ENCODE measurements at places on chromosomes 4 and X.

GRCh38 chr4:8353912-8354453, 84.4 kb downstream of the HTRA3 start:
- DNase-seq = no peak

DNA sequence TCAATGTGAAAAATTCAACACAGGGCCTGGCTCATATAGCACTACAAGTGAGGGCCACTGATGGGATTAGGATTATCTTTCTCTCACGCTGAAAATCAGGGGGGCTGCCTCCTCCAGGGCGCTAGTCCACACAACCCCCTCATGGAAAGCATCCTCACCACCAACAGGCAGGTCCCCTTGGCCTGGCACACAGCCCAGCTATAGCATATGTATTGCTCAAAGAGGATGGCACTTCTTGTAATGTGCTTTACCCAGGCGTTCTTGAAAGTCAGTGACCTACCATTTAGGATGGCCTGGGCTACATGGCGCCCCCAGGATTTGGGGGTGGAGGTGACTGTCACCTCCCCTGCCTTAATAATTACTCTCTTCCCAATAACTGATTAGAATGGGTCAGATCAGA, 71.0 kb upstream of the LSM6 start:
- no peak for DNase-seq

GRCh38 chrX:110563282-110563681, 204.6 kb downstream of the RTL9 start:
- DNase-seq = no peak

- DNase-seq = no peak
These were observed 16.7 kb upstream of the COL25A1 start for GRCh38 chr4:109319156-109319555.

DNA sequence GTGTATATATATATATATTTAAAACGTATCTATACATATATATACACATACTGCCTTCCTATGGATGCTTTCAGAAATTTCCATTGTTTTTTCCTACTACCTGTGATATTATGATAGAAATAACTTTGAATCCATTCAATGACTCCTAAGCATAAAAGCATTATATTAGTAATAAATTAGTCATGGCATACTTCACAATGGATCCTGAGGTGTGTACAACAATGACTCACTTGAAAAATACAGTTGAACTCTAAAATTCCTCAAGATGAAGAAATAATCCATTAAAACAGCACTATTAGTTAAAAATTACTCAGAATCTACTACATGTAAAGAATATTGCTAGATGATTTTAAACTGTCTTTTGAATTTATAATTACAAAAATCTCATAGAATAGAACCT, 201.1 kb downstream of the STPG2 start:
- no peak for DNase-seq

DNA sequence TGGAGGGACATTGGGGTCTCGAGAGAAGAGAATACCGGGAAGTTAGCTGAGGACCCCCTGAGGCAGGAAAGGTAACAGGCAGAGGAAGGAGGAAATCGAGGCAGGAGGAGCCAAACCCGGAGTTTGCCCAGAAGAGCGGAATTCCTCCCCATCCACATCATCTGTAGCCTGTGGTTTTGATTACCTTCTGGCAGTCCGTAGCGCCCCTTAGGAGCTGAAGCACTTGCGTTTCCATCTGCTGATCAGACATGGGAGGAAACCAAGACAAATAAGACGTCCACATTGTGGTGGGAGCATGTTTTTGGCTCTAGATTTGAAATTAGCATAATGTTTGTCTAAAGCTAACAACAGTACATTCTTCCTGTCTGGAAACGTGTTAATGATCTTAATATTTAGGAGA, 26.8 kb upstream of the HMX1 start:
- DNase-seq = no peak

- no peak for DNase-seq
These were observed 336.4 kb upstream of the NOCT start for GRCh38 chr4:138678985-138679746.

DNA sequence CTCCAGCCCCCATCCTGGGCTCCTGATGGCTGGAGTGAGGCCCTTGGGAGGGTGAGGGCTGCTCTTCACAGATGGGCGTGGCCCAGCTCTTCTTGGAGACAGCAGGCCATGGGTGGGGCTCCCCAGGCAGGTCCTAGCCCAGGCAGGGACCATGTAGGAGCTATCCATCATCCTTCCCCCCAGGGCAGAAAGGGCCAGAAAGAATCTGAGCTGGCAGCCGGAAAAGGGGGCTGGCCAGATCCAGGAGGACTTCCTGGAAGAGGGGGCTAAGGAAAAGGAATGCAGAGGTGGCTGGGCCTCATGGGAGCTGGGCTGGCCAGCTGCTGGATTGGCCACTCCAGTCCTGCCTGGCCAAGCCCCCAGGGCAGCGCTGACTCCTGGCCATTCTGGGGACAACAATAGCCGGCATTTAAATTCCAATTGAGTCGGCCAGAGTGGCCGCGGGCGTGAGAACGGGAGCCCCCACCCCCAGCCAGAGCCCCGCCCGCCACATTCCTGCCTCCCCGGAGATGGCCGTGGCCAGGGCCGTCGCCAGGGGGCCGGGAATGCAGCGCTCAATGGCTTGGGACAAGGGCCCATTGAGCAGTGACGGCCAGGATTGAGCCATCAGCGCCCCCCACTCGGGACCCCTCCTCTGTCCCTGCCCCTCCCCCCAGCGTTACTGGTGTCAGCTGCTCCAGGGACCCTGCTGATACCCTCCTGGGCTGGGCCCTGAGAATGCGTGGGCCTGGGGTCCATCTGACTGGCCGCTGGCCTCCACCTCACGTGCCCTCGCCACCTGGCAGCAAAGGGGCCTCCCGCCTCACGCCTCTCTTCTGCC, 15.1 kb upstream of the FGFR3 start:
- DNase-seq = no peak

GRCh38 chr4:103076747-103077347, at the start of gene SLC9B2:
TSS of gene SLC9B2 (minus strand) at chr4:103076761. CDS start at chr4:103067550, 9,211 bp downstream.
- no peak for DNase-seq
